Sciatic nerve (tissue), 2 donors: ENCODE measurements at places on chromosomes 5 and 9.

- peak; percentile 72 for DNase-seq
Measured at GRCh38 chr5:83471405-83472212, at the start of gene VCAN. Gene VCAN, plus strand, starts transcription at chr5:83471744. Its CDS starts 11,775 bp downstream, at chr5:83483519.

GRCh38 chr5:71589903-71590302, 2.8 kb downstream of the MCCC2 start:
- DNase-seq = no peak

DNA sequence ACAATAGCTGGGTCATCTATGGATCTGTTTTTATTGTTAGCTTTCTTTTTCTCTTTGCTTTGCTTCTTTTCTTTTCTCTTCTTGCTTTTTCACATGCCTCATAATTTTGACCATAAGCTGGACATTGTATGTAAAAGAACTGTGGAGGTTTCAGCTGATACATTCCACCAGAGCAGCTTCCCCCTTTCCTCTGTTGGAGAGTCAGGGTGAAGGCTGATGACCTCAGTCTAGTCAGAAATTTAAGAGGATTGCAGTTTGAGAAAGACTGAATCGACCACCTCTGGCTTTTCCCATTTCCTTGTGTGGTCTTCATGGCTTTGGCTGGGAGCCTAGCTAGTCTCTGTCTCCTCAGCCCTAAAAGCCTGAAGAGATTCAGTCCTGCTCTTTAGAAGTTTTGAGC, 42.0 kb downstream of the KCNIP1 start:
- DNase-seq = no peak

DNA sequence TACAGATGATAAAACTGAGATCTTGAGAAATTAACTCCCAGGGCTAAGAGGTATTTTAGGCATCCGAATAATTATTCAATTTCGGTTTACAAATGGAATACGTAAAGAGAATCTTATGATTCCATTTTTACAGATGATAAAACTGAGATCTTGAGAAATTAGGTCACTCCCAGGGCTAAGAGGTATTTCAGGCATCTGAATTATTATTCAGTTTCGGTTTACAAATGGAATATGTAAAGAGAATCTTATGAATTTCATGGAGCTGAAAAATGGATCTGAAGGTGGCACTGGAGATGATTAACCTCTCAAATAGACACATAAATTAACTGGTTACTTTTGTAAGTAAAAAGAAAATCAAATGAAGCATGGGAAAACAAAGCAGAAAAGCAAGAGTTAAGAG, 44.2 kb downstream of the FGF1 start:
- DNase-seq = no peak

DNA sequence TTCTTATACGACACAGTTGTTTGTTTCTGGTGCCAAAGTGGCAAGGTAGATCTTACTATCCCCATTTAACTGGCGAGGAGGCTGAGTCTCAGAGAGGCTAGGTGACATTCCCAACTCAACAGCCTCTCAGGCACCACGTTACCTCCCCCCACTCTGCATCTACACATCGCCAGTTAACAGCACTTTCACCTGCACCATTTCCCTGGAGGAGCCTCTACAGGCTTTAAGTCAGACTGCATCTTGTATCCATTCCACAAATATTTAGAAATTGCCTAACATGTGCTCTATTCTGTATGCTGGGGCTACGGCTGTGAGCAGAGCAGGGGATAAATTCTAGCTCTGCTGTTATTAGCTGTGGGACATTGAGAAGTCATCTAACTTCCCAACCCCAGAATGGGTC, 168.6 kb downstream of the INSYN2B start:
- DNase-seq = no peak

GRCh38 chr5:124030043-124030491, 518.1 kb downstream of the CSNK1G3 start:
- no peak for DNase-seq

- no peak for DNase-seq
Measured at GRCh38 chr9:121556580-121556979, 56.9 kb upstream of the GGTA1 start.

GRCh38 chr5:3600106-3601060, 4.8 kb downstream of the IRX1 start:
- no peak for DNase-seq

DNA sequence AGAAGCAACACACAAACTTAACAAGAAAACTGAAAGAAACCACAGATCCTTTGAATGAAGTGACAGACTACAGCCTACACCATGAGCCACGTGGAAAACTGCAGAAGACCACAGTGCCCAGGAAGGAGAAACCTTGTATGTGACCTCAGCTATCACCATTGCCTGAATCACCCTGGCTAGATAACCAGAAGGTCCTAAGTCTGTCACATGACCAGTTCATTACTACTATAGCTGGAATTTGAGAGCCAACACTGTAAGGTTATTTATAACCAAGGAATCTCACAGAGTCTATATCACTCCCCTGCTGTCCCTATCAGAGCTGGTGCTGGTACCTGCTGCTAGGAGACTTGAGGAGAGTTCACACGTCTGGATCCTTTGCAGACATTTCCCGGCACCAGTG, 90.3 kb upstream of the FBXL17 start:
- DNase-seq = no peak

- no peak for DNase-seq
Measured at GRCh38 chr5:138649316-138649720, 74.1 kb upstream of the HSPA9 start.
